ENCODE measurements at places on chromosomes 5 and 9.

DNA sequence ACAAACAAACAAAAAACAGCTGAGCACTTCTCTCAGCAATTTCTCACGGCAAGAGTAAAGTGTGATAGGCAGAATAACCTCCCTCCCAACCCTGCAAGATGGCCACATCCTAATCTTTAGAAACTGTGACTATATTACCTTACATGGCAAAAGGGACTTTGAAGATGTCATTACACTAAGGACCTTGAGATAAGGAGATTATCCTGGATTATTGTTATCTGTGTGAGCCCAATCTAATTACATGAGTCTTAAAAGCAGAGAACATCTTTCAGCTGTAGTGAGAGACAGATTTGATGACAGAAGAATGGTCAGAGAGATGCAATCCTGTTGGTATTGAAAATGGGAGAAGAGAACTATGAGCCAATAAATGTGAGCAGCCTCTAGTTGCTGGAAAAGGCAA lies 347.9 kb downstream of the CDH9 start:
- no peak for DNase-seq

DNA sequence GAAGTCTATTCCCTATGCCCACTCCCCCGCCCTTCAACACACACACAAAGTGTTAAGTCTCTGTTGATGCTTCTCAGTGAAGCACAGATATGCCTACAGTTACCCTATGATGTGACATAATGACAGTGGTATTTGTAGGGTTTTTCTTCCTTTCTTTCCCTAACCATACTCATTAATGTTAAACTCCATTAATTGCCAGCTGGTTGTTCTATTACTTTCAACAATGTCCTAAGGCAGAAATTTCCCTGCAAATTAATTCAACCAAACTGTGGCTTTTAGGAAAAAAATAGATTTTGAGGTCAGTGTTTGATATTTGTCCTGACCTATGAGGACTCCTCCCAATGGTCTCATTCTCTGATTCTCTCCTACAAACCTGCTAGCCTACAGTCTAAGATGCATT lies 38.2 kb upstream of the SLCO6A1 start:
- DNase-seq = no peak

GRCh38 chr5:149284501-149284900 lies 12.8 kb downstream of the AFAP1L1 start:
- DNase-seq = no peak

GRCh38 chr9:137439158-137439714 lies 1.9 kb downstream of the ENTPD8 start:
- no peak for DNase-seq

GRCh38 chr5:39891376-39891775 lies 466.6 kb upstream of the DAB2 start:
- DNase-seq = no peak
